NCI-H345 (cell line): ENCODE measurements at places on chromosomes 7 and 10.
A peak's percentile ranks its signal among the peaks of the same experiment; 100 is the strongest.

DNA sequence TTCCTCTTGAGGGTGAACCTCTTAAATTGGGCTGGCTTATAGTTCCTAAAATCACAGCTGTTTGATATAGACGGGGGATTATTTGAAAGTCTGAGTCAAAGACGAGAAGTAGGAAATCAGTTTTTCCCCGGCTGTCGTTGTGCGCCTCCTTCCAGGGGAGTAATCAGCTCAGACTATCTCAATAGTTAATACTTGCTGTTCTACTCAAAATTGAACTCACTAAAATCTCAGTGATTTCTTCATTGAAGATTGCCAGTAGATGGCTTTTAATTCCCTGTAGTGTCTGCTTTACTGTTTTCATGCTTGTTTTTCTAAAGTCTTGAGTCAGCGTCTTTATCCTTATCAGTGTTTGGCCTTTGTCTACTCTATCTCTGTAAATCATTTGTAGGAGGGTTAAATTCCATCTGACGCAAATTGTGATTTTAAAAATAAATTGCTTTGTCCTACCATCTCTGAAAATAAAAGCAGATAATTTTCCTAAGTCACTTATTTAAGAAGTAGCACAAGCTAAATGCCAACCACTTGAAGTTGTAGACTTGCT lies 47.3 kb downstream of the CNNM2 start:
- DNase-seq: no peak

DNA sequence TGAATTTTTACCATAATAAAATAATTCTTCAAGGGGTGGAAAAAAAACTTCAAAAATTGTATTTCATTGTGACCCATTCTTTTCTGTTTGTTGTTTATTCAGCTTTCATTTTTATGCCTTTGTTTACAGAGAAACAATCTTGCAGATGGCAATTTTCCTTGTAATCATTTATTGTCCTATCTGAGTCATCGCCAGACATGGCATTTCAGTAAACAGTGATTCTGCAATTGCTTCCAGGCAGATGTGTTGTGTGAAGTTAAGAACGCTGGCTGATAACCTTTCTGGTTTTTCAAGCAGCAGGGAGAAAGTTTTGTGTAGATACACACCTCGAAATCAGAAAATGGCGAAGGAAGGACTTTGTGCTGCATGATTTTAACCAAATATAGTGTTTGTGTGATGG lies 80.7 kb upstream of the RPA3 start:
- DNase-seq: peak; percentile 19

DNA sequence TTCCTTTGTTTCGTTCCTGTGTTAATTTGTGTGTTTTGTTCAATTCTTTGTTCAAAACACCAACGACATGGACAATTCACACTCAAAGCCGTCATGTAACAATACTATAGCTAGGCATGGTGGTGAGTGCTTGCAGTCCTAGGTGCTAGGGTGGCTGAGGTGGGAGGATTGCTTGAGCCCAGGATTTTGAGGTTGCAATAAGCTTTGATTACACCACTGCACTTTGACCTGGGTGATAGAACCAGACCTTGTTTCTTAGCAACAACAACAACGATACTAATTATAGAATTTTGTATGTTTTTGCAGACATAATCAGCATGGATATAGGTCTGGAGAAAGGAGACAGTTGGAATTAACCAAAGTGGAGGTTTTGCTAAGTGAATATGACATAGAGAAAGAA lies 936.2 kb downstream of the PCDH15 start:
- DNase-seq: no peak

GRCh38 chr7:25894902-25895791 lies 256.9 kb upstream of the NFE2L3 start:
- DNase-seq: peak; percentile 36

DNA sequence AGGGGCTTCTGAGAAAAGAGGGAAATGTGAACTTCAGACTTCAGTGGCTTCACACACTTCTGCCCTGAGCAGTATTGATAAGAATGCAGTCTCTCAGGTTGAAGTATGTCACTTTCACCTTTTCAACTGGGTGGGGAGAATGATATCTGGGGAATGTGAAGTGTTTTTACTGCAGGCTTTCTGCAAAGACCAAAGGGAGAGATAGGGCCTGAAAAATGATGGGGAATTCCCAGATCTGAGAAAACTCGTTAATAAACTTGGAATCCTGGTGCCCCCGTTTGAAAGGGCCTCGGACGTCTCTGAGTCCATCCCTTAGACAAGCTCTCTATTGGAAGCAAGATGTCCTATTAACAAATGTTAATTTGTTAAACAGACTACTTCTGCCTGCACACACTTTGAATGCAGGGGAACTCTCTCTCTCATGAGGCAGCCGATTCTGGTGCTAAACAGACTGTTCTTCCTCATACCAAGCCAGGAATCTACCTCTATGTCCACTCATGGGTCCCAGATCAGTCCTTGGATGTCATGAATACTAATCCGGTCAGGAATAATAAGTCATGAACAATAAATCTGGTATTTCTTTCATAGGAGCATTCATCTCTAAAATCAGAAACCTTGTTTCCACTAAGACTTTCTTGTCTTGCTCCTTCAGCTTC lies 193.6 kb downstream of the JCAD start:
- DNase-seq: no peak

DNA sequence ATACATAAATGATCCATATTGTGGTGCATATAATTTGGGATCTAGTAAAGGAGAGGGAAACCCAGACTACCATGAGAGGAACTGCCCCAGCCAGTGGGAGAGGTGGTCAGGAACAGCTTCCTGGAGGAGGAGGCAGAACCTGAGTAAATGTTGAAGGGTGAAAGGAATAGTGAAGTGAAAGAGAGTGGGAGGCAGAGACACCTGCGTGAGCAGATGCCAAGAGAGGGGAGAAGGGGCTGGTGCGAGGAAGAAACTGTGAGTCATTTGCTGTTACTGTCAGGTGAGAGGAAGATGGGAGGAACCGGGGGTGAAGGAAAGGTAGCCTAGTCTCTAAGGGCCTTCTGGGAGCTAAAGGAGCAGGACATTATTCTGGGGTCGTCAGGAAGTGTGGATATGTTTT lies 294.8 kb downstream of the GRID1 start:
- no peak for DNase-seq

DNA sequence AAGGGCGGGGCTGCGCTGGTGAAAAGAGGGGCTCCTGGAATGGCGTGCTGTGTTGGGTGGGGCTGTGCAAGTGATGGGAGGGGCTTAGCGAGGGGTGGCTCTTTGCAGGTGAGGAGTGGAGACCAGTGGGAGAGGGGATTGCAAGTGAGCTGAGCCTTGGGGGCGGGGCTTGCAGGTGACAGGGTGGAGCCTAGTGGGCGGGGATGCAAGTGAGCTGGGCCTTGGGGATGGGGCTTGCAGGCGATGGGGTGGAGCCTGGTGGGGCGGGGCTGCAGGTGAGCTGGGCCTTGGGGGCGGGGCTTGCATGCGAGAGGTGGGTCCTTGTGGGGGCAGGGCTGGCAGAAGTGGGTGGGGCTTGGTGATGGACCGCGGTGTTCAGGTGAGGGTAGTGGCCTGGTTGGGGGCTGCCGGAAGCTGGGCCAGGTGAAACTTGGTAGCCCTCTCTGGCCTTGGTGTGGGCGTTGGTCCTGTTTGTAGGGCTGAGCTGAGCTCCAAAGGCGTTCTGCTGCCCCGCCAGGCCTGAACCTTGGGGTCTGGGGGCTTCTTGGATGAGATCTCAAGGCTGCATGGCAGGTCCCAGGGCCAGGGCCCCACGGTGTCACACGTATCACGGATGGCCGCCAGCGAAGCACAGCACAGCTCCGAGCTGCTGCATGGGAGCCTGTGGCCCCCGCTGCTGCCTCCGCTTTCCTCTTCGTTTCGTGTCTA lies 743 bp upstream of the PITRM1 start:
- DNase-seq: peak; percentile 96

- DNase-seq: no peak
Observed at GRCh38 chr7:23062452-23062851, 43.1 kb upstream of the KLHL7 start.

DNA sequence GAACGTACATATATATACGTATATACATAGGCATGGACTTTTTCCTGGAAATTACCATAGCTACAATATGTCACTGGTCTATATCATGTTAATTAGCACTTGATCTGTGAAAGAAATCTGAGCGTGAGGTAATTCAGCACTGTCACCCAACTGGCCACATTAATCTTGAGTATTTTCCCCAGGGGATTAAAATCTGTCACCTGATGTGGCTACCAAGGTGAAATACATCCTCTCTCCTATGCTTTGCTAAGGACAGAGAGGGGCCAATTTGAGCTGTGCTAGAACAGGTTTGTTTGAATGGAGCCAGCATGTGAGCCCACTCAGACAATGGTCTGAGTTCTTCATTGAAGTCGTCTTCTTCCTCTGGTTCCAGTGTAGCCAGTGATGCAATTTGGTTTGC lies 33.3 kb downstream of the CYCS start:
- no peak for DNase-seq

DNA sequence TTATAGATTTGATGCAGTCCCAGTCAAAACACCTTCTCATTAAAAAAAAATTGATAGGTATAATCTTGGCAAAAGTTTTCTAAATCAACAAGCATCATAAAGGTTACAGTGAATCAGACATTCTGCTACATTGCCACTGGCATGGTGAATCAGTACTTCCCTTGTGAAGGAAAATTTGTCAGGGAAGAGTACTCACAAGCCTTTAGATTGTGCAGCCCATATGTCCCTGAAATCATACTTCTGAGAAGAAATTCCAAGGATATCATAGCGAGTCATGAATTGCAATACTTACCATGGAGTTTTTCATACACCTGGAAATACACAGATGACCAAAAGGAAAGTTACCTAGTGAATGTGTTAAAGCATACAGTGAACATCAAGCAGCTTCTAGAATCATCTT lies 17.2 kb downstream of the VSTM2A start:
- no peak for DNase-seq

- DNase-seq: no peak
Observed at GRCh38 chr7:3234051-3234450, 67.0 kb upstream of the SDK1 start.

DNA sequence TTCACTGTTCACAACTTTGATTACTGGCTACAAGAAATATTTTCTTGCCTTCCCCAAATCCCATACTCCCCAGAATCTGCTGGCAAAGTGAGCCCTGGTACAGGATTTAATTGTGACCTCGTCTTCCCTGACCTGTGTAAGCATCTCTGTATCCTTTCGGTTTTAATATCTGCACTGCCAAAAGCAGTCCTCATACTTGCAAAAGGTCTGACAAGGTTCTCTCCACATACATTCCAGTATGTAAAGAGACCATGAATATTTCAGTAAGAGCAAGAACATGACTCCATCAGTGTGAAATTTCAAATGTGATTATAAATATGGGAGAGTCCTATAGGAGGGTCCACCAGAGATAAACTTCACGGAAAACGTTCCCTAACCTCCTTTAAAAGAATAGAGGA lies 134.0 kb upstream of the TCF7L2 start:
- no peak for DNase-seq

GRCh38 chr10:30282221-30282620 lies 66.9 kb downstream of the MTPAP start:
- no peak for DNase-seq

DNA sequence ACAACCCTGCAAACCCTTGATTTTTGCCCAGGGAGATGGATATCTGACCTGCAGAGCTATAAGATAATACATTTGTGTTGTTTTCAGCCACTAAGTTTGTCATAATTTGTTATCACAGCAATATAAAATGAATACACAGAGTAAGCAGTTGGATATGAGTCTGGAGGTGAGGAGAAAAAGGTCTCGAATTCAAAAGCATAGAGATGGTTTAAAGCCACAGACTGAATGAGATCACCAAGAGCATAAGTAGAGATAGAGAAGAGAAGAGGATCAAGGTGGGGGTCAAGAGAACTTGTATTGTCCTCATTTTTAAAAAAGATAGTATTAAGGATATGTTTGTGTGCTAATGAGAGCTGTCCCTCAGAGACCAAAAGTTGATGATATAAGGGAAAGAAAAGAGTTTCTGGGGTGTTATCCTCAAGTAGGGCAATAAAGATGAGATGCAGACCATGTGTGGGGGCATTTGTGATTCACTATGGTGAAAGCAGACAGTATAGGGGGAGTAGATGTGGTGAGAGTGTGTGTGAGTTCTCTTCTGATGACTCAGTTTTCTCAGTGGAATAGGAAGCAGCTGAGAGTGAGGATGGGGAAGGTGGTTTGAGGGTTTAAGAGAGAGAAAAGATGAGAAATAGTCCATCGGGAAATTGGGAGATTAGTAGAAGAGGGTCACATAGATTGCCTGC lies 25.8 kb upstream of the PCGF5 start:
- DNase-seq: no peak

GRCh38 chr7:130850956-130851355 lies 116.9 kb upstream of the KLF14 start:
- no peak for DNase-seq

GRCh38 chr7:106793015-106793975 lies 71.8 kb upstream of the PIK3CG start:
- peak; percentile 50 for DNase-seq

- DNase-seq: no peak
Observed at GRCh38 chr7:27179503-27180430, 5.3 kb downstream of the HOXA11 start.

GRCh38 chr7:41459623-41460261 lies 243.1 kb downstream of the INHBA start:
- DNase-seq: no peak

- DNase-seq: no peak
Observed at GRCh38 chr7:35552691-35553090, 142.2 kb downstream of the HERPUD2 start.

GRCh38 chr10:100986623-100986951 lies 710 bp downstream of the MRPL43 start:
- DNase-seq: no peak

GRCh38 chr7:130899071-130899560 lies 165.1 kb upstream of the KLF14 start:
- no peak for DNase-seq

- DNase-seq: no peak
Observed at GRCh38 chr7:143279186-143280098, 5.3 kb upstream of the TMEM139 start.

DNA sequence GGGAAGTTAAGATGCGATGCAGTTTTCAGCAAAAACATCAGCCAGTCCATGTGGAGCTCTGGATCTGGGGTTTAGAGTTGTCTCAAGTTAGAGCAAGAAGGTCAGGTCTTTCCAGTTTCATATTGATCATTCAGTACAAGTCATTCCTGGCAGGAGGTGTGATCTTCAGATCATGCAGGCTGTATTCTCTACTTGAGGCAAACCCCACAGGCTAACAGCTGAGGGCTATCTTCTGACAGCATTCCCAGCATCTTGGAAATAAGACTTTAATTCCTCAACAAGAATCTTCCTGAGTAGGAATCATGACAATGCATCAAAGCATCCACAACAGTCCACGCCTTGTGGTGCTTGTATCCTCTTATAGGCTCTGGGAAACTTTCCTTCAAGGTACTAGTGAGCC lies 94.9 kb upstream of the ZNF438 start:
- DNase-seq: no peak

- DNase-seq: no peak
Observed at GRCh38 chr7:139049111-139049510, 13.3 kb upstream of the ZC3HAV1L start.

- no peak for DNase-seq
Observed at GRCh38 chr10:69469976-69470375, 18.7 kb downstream of the TSPAN15 start.
